ENCODE measurements at places on chromosomes 5 and 9. TPM values are rescaled to one million over a fixed set of nuclear protein-coding genes. Genes with fewer than 3 reads are reported as not detected.
A peak's percentile ranks its signal among the peaks of the same experiment; 100 is the strongest.

Gene PIP5KL1
- 0.52 TPM for total RNA-seq

Gene CDC20B
- total RNA-seq = not detected

Gene MYOZ3
- total RNA-seq = not detected

Gene SPATA6L
- 4.3 TPM for total RNA-seq

Gene FNBP1
- total RNA-seq = 177 TPM

Gene ANGPTL2
- not detected for total RNA-seq

DNA sequence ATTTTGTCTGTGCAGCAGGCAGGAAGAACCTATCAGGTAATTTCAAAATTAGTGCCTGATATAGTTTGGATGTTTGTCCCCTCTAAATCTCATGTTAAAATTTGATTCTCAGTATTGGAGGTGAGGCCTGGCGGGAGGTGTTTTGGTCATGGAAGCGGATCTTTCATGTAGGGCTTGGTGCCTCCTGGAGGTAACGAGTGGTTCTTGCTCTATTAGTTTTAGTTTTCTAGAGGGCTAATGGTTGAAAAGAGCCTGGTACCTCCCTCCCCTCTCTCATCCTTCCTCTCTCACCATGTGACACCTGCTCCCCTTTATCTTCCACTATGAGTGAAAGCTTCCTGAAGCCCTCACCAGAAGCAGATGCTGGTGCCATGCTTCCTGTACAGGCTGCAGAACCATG, 106.3 kb downstream of the DRD1 start:
- DNase-seq = no peak
- no peak overlapping the region for H3K4me3 ChIP-seq
- H3K27me3 ChIP-seq = no peaks in the 10 kb centered on the region
- no peaks in the 10 kb centered on the region for H3K36me3 ChIP-seq
- no peaks in the 10 kb centered on the region for H3K4me1 ChIP-seq

- no peaks in the 10 kb centered on the region for H3K36me3 ChIP-seq
- no peak overlapping the region for H3K27ac ChIP-seq
- no peak overlapping the region for H3K4me3 ChIP-seq
- no peaks in the 10 kb centered on the region for H3K4me1 ChIP-seq
- peaks cover 2% of the 10 kb centered on the region for H3K27me3 ChIP-seq
- DNase-seq = no peak
Observed at GRCh38 chr5:10584714-10585517, 21.0 kb downstream of the ANKRD33B start.

DNA sequence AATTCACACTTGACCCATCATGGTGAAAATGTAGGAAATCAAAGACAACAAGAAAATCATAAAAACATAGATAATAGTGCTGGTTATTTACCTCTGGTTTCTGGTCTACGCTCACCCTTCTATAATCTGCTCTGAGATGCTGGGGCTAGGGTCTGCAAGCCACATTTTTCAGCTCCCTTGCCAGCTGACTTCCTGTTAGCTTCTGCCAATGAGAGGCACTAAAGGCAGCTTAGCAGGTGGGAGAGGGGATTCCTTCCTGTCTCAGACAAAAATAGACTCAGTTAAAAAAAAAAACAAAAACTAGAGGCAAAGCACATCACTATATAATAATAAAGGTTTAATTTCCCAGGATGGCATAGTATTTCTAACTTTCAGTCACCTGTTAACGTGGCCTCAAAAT, 20.2 kb upstream of the N4BP3 start:
- no peak overlapping the region for H3K27ac ChIP-seq
- no peaks in the 10 kb centered on the region for H3K4me1 ChIP-seq
- DNase-seq = no peak
- no peaks in the 10 kb centered on the region for H3K27me3 ChIP-seq

DNA sequence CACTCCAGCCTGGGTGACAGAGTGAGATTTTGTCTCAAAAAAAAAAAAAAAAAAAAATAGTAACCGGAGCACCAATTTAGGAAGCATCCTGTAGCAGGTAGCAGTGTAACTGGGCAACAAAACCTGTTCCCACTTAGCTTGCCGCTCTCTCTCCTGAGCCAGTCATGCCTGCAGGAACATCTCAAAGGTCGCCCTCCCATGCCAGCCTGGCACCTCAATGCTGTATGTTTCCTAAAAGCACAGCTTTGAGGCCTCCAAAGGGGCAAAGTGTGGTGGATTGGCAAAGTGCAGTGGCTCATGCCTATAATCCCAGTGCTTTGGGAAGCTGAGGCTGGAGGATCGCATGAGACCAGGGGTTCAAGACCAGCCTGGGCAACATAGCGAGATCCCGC, 22.3 kb upstream of the FUBP3 start:
- H3K4me1 ChIP-seq = no peaks in the 10 kb centered on the region
- H3K4me3 ChIP-seq = no peak overlapping the region
- no peak for DNase-seq
- no peaks in the 10 kb centered on the region for H3K27me3 ChIP-seq
- no peaks in the 10 kb centered on the region for H3K36me3 ChIP-seq

DNA sequence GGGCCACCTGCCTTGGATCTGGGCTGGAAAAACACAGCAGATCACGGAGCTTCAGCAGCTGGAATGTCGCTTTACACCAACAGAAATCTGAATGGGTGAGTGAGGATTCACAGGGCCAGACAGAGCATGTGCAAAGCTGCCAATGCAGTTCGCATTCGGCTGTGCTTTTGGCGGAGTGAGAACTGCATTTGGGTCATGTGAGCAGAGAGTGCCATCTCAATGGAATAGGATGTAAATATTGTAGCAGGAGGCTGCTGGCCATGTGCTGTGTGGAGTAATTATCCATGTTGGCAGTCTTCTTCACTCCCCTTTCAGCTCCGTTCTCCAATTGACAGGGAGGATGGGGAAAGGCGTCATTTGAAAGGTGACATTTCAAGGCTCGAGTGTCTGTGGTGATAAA, at the start of gene ANKRD55:
ANKRD55 (minus strand) TSS at position 101 of the 400 bp plus-strand sequence. CDS start 417 bp downstream, outside the sequence.
- no peaks in the 10 kb centered on the region for H3K4me1 ChIP-seq
- H3K27me3 ChIP-seq = no peaks in the 10 kb centered on the region
- no peak within 1 kb of the TSS for H3K4me3 ChIP-seq
- no peaks in the 10 kb centered on the region for H3K36me3 ChIP-seq
- no peak within 1 kb of the TSS for H3K27ac ChIP-seq

DNA sequence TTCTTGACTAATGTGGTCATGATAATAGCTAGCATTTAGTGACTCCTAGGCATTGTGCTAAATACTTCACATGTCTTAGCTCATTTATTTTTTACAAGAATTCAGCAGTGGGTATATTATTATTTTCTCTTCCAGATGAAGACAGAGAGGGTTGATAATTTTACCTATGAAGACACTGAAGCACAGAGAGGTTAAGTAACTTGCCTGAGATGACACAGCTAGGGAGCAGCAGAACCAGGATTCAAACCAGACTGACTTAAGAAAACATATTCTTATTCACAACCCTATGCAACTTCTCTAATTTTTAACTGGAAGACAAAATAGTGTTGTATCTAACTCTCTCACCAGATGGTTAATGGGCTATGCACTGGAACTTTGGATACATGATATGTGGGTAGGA, 44.8 kb downstream of the NNT start:
- no peaks in the 10 kb centered on the region for H3K4me1 ChIP-seq
- no peak overlapping the region for H3K27ac ChIP-seq
- H3K36me3 ChIP-seq = peaks cover 65% of the 10 kb centered on the region
- H3K4me3 ChIP-seq = no peak overlapping the region
- H3K27me3 ChIP-seq = no peaks in the 10 kb centered on the region

GRCh38 chr5:149584121-149584520, 2.8 kb downstream of the ARHGEF37 start:
- H3K27ac ChIP-seq = no peak overlapping the region
- H3K4me3 ChIP-seq = no peak overlapping the region
- peaks cover 9% of the 10 kb centered on the region for H3K4me1 ChIP-seq
- DNase-seq = no peak
- H3K27me3 ChIP-seq = peaks cover 7% of the 10 kb centered on the region

DNA sequence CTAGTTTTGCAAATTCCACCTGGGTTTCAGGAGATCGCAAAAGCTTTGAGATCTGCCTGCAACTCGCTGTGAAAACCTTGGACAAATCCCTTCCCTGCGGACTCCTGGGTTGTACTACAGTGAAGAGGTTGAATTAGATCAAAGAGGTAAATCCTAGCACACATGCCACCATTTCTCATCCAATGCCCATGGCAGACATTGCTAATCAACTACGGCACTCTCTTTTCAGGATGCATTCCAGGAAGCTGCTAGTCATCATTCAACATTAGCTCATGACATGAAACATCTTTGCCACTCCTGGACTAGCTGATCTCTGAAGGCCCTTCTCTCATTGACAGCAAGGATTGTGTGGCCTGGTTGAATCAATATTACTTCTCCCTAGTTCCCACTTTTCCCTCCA, 46.1 kb downstream of the PCDH1 start:
- no peak for DNase-seq
- no peaks in the 10 kb centered on the region for H3K27me3 ChIP-seq
- peaks cover 5% of the 10 kb centered on the region for H3K4me1 ChIP-seq
- H3K4me3 ChIP-seq = no peak overlapping the region
- no peak overlapping the region for H3K27ac ChIP-seq

GRCh38 chr9:122218935-122219855, 9.6 kb downstream of the LHX6 start:
- no peaks in the 10 kb centered on the region for H3K36me3 ChIP-seq
- peaks cover 36% of the 10 kb centered on the region for H3K27me3 ChIP-seq
- no peak overlapping the region for H3K4me3 ChIP-seq
- peaks cover 20% of the 10 kb centered on the region for H3K4me1 ChIP-seq
- DNase-seq = no peak

DNA sequence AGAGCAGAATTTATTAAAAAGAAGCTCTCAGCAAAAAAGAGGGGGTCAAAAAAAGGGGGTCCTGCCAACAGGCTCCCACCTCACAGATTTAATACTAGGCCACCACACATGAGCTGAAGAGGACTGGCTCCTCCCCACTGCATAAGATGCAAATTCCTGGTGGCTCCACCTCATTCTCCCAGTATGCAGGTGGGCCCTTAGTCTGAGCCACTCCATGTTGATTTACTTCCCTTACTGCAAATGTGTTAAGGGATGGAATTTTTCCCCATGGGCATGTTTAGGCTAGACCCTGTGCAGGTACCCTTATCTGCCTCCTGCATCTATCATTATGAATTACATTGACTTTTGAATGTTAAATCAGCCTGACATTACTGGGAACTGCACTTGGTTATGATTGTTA, 82.9 kb downstream of the ISOC1 start:
- H3K27ac ChIP-seq = no peak overlapping the region
- H3K36me3 ChIP-seq = no peaks in the 10 kb centered on the region
- no peak for DNase-seq
- no peaks in the 10 kb centered on the region for H3K27me3 ChIP-seq

DNA sequence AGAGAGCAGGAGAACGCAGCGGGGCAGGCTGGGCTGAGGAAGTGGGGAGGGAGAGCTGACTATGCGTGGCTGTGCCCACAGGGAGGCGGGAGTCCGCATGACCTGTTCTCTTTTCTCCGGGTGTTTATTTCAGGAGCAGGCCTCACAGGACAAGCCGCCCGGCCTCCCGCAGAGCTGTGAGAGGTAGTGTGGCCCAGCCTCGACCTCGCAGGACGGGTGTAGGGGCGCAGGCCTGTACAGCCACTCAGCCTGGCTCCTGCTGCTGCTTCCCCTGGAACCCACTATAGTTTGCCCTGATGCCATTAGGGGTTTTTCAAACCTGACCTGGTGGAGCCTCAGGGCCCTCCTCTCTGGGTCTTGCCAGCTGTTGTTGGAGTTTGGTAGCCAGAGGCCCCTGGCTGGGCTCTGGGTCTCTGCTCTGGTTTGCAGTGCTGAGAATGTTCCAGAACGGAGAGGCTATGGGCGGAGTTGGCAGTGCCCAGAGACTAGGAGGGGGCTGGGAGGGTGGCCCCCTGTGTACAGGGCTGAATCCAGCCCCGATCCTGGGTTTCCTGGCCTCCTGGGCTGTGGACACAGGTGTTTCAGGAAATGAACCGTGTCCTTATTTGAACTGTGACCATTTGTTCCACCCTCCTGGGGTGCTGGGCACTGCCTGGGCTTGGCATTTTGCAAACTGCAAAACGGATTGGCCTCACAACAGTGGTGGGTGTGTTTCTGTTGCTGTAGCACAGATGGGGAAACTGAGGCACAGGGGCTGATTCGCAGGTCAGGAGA, 78.8 kb downstream of the WNK2 start:
- H3K27me3 ChIP-seq = peaks cover under 1% of the 10 kb centered on the region
- H3K27ac ChIP-seq = no peak overlapping the region
- H3K4me1 ChIP-seq = no peaks in the 10 kb centered on the region
- DNase-seq = no peak
- H3K36me3 ChIP-seq = no peaks in the 10 kb centered on the region

GRCh38 chr5:3891113-3891512, 295.5 kb downstream of the IRX1 start:
- no peaks in the 10 kb centered on the region for H3K27me3 ChIP-seq
- H3K27ac ChIP-seq = peak overlapping the region; percentile 28
- H3K4me1 ChIP-seq = peaks cover 34% of the 10 kb centered on the region

DNA sequence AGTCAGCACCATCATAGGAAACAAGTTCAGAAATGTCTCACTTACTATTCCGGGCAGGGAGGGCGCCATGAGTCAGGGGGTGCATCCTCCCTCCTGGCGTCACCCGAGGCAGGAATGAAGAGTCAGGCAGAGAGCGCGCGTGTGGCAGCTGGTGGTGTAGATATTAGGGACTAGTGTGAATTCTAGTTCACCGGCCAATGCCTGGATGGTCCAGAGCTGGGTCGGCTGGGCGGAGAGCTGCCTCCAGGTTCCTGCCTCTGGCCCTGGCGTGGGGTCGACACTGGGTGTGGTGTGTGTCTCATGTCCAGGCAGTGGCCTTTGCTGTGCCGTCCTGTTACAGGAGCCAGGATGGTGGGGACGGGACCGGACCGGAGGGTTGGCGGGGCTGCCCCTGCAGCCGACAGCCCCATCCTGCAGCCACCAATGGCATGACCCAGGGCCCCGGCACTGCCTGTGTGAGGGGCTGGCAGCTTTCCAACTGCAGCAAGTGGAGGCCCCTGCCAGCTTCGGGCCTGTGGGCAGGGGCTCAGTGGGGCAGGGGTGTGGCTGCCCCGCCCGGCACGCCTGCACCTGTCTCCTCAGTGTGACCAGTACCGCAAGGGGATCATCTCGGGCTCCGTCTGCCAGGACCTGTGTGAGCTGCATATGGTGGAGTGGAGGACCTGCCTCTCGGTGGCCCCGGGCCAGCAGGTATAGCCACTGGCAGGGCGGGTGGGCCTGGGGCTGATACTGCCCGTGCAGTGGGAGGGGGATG, 9.1 kb downstream of the DIPK1B start:
- H3K27ac ChIP-seq = no peak overlapping the region
- H3K27me3 ChIP-seq = no peaks in the 10 kb centered on the region
- peaks cover 21% of the 10 kb centered on the region for H3K4me1 ChIP-seq
- no peak for DNase-seq
- H3K4me3 ChIP-seq = no peak overlapping the region
- peaks cover 37% of the 10 kb centered on the region for H3K36me3 ChIP-seq

Data from natural killer cell (primary cell).